ENCODE measurements at places on chromosomes 7 and 10.

GRCh38 chr10:114374053-114374791 lies 30.1 kb downstream of the AFAP1L2 start:
- DNase-seq = no peak

DNA sequence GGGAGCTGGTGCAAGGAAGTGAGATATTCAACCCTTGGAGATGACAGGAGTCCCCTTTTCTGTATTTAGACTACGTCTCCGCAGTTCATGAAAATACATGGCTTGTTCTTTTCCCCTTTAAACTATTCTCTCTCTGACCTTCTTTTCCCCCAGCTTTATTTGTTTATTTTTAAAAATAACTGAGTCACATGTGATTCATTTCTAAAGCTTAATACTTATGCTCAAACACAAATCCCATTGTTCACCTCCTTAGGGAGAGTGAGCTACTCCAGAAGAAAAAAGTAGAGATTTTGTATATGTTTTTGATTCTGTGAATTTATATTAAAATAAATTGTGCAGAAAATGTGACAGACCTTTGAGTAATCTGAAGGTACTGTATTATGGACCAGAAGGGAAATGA lies 35.9 kb upstream of the FZD1 start:
- no peak for DNase-seq

DNA sequence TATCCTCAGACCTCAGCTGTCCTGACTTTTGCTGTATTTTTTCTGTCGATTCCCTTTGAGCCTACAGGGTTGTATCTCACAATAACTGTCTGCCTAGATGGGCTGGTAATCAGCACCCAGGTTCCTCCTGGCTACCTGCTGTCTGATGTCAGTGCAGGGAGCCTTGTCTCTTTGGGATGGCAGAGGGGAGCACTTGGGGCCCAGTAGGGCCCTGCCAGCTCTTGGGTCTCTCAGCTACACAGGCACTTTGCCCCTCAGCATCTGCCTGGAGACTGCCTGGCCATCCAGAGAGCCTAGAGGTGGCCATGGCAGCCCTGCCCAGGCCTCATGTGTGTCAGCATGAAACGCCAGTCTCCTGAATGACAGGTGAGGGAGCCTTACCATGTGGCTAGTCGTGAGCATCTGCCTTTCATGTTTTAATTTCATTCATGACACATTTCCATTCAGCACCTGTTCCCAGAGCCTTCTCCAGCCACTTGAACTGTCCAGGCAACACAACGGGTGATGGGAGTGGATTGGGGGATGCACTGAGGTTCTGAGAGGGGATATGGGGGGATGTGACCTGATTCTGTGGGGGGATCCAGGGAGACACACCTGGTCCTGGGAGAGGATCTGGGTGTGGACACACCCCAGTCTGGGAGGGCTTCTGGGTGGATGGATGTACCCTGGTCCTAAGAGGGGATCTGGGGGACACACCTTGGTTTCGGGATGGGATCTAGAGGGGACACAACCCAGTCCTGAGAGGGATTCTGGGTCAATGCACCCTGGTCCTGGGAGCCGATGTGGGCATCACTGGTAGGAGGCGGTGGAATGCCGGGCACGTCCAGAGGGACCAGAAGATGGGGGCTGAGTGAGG lies 21.9 kb downstream of the ADCY1 start:
- no peak for DNase-seq

- no peak for DNase-seq
These were observed 440 bp upstream of the GLRX3 start for GRCh38 chr10:130135676-130136225.

- DNase-seq = no peak
These were observed 203.9 kb upstream of the NEBL start for GRCh38 chr10:21100871-21101514.

- DNase-seq = no peak
These were observed 49.3 kb downstream of the CLIP2 start for GRCh38 chr7:74338366-74339108.
